HS-5 (cell line): ENCODE measurements at places on chromosomes 6 and 20.

DNA sequence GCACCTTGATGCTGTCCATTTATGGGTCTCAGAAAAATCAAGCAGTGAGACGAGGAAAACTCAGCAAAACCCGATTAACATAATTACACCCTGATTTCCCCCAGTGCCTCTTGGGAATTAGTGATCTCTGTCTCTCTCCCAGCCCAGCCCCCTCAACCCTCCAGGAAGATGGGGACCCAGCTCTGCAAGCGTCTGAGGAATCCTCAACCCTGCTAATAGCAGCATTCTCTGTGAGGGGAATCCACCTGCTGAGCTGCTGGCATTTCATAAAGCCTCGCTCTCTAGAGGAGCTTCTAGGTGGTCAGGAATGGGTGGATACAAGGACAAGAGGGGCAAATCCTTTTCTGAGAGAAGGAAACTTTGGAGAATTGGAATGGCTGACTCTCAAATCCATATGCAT, 13.9 kb downstream of the NR2E1 start:
- DNase-seq = no peak

DNA sequence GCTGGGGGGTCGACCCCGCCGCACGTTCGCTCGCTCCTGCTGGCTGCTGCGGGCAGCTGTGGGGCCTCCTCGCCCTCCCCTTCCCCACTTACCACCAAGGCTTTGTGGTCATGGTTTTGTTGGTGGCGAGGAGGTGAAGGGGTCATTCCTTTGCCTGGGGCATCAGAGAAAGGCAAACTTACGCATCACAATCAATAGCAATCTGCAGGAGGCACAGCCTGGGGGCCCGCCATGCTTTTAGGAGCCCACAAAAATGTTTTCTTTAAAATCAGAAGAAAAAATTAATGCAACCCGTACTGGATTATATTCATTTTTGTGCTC, 137.0 kb downstream of the IMPG1 start:
- DNase-seq = no peak

DNA sequence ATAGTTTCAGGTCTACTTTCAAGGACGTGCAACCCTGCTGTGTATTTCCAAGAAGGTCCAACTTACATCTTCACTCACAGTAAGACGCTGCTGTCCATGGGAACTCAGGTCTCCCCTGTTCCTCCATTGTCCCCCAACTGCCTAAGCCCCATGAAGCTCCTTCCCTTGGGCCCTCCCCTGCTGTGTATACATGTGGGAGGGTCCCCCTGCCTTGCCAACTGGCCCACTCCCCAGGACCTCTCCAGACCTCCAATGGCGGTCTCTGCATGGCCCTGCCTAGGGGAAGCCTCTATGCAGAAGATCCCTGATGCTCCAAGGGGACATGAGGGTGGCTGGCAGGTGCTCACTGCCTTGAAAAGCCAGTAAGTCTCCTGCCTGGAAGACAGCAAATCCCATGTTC, 186.7 kb upstream of the CST7 start:
- DNase-seq = no peak

DNA sequence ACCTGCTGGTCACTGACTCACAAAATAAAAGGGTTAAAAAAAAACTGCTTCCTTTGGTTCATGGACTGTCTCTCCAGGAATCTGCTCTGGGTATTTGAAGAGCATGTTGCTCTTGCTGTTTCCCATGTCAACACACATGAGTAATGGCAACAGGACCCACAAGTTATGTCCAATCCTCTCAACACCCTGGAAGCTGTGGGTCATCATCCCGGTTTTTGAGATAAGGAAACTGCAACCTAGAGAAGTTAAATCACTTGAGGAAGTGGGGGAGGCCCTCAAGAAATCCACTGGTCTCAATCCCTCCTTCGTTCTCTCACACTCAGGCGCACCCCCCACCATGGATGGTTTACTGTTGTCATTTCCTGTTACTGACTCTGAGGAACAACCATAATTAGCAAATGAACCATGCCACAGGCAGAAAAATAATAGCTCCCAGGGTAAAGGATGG, 12.4 kb downstream of the MAP1LC3A start:
- no peak for DNase-seq

DNA sequence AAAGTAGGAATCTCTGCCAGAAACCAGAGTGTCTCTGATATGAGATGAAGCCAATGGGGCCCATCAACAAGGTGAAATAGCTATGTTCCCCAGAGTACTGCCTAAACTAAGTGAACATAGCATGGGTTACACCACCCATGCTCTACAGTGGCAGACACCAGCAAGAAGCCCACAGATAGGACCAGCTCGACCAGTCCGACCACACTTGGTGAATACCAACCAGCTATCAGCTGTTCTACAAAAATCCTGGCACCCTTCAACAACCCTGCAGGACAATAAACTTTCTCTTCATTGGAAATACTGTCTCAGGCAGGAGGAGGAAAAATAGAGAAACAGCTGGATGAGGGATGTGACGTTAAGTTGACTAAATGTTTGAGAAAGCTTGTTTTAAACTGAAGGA, 311.4 kb downstream of the EPM2A start:
- DNase-seq = no peak

DNA sequence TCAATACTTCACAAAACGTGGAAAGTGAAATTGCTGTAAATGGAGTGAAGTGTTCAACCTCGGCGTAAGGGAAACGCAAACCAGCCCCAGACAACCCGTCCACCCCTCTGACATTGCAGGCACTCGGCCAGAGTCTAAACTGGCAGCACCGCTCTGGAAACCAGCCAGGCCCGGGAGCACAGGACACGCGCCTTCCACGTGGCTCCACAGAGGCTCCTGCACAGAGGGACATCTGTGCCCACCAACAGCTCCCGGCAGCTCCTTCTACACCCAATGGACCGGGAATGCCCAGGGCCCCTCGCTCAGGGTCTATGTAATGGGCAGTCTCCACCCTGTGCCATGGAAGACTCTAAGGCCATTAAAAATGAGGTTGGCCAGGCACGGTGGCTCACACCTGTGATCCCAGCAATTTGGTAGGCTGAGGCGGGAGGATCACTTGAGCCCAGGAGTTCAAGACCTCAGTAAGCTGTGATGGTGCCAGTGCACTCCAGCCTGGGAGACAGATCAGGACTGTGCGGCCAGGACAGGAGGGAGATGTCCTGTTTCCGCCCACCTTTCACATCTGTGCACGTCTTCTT, 3.4 kb upstream of the HELZ2 start:
- DNase-seq = no peak

DNA sequence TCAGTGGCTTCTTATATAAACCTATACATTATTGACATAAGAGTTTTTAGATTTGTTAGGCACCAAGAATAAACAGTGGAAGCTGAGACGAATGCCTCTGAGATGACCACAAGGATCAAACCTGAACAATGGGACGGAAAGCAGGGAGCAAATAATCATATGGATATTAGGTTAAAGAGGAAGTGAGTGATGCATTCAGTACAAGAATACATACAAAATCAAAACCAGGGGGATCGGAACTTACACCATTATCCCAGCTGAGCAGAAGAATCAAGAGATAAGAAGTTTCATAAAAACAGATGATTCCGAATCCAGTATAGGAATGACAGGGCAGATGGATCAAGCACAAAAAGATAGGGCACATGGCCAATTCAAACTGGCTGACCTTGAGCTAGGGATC, 21.9 kb upstream of the CNKSR3 start:
- no peak for DNase-seq

DNA sequence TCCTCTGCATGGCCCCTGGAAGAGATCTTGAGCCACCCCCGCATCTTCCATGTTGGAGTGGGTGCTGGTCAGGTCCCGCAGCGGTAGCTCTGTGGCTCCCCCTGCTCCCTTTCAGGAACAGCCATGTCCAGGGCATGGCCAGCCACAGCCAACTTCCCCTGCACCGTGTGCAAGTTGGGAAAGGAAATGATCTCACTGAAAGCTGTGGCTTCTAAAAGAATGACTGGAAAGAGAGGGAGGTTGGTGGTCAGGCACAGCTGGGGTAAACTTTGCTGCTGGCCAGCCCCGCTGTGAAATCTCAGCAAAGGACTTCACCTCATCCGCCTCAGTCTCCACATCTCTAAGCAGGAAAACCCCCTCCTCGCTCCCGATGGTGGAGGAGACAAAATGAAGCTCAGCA, 153.6 kb upstream of the CST7 start:
- no peak for DNase-seq

- DNase-seq = peak; percentile 86
Observed at GRCh38 chr6:53734473-53735299, 60.1 kb upstream of the LRRC1 start.

DNA sequence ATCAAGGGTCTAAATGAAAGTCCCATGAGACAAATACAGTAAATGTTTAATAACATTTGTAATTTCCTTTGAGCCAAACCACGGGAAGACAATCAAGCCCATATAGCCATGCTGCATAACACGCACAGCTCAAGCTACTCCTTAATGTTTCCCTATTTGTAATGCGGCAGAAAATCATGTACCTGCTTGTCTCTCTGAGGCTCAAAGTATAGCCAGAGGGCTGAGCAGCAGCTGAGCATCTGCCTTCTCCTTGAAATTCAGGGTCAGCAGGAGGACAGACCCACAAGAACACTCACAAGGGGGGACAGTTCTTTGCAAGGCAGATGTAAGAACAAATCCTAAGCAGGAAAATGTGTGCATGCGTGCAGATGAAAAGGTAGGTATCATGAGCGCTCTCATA, 45.8 kb upstream of the JARID2 start:
- no peak for DNase-seq

- DNase-seq = no peak
Observed at GRCh38 chr6:105781248-105781647, 304.9 kb upstream of the PRDM1 start.

DNA sequence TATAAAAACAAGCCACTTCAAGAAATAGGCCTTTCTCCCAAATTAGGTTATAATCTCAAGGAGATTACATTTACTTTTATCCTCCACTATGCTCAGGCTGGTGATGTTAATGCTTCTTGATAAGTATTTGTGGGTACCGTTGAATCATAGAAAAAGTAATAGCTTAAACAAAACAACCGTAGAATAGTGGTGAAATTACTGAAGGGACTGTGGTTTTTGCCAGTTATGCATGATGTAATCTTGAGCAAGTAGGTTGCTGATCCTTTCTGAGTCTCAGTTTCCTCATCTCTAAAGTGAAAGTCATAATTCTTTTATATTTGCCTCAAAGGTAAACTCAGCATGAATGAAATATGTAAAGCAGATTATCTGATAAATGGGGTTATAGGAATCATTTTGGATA, 187.3 kb upstream of the JAG1 start:
- no peak for DNase-seq

GRCh38 chr6:55972091-55972490, 96.7 kb upstream of the BMP5 start:
- no peak for DNase-seq

GRCh38 chr6:134060491-134061106, 8.2 kb upstream of the SLC2A12 start:
- peak; percentile 56 for DNase-seq

GRCh38 chr20:64072498-64073063, 6.7 kb downstream of the RGS19 start:
- no peak for DNase-seq

DNA sequence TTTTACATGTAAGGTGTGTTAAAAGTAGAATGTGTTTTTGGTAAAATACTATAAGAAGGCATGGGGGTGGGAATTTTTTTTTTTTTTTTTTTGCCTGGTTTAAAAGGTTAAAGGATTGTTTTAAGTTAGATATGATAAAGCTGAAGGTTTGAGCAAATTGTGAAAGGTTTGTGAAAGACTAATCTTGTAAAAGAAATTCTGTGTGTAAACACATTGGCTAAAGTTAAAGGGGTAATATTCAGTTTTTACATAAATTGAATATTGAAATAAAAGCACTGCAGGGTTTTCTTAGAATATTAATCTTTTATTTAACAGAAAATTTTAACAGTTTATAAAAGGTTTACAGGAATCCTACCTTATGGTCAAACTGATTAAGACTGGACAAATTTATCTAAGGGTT, 105.7 kb downstream of the DTNBP1 start:
- DNase-seq = no peak

GRCh38 chr6:75278474-75279077, 6.0 kb downstream of the TMEM30A start:
- no peak for DNase-seq

- DNase-seq = no peak
Observed at GRCh38 chr6:43762966-43763695, 6.9 kb upstream of the VEGFA start.

- no peak for DNase-seq
Observed at GRCh38 chr6:149055195-149055899, 262.2 kb upstream of the TAB2 start.

DNA sequence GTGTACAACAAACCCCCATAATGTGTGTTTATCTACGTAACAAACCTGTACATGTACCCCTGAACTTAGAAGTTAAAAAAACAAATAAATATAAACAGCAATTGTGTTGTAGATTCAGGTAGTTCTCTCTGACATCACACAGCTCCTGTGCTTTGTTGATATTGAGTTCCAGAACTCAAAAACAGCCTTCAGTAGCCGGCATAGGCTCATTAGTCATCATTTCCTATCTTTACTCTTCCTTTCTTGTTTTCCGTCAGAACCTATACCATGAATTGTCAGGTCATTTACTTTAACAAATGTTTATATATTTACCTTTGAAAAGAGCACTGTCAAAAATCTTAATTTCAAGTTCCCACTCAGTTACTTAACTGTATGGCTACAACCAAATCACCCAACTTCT, 88.8 kb downstream of the ADTRP start:
- DNase-seq = no peak

DNA sequence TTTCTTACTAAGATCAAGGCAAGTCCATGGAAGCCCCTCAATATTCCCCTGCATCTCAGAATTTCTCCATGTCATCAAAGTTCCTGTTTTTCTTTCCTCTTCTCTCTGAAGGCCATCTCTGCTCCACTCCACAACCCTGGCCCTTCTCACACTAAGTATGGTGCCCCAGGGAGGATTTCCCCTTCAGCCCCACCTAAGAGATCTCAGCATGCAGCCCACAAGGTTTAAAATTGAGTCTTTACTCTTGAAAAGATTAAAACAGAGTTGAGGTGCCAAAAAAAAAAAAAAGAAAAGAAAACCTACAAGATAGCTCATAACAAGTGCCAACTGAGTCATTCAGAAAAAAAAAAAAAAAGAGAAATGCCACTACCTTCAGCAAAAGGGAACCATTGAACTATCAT, 36.5 kb upstream of the TNFAIP3 start:
- DNase-seq = no peak
